ENCODE measurements at places on chromosomes 5 and 9.

- no peak for DNase-seq
Measured at GRCh38 chr5:138353560-138354080, 1.1 kb downstream of the KDM3B start.

- no peak for DNase-seq
Measured at GRCh38 chr5:148012801-148013200, 51.0 kb upstream of the SPINK5 start.

GRCh38 chr5:126004636-126005035 is 418.6 kb upstream of the GRAMD2B start:
- DNase-seq, result no peak

DNA sequence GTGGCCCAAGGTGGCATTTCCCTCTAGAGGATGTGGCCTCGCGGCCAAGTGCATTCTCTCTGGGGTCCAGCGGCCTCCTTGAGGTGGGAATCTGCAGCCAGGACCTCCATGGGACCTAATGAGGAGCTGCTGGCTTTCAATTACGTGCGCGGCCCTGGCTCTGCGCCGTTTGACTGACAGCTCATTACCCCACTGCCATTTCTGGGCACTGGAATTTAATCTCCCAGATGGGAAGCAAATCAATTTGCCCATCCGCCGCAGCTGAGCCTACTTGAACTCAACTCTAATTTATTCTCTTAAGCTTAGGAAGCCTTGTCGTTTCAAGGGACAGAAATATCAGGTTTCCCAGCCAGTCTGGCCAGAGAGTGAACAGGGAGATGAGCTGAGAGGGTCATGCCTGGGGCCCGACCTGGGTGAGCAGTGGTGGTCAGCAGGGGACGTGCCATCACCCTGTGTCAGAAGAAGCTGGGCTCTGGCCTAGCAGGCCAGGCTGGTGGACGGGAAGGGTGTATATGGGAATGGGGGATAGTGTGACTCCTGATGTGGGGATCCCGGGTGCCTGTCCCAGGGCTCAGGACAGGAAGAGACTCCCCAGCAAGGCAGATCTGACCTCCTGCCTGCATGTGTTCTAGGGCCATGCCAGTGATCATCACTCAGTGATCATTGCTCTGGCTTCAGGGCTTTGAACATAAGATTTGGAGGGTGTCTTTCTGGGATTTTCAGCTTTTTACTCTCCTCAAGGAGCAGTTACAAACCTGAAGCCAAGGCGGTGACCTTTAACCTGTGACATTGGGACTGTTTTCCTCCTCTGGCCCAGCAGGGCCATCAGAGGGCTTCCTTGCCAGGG is 69.7 kb downstream of the MACROH2A1 start:
- no peak for DNase-seq

GRCh38 chr9:85283421-85283820 is 458.3 kb downstream of the AGTPBP1 start:
- no peak for DNase-seq

GRCh38 chr5:147176422-147176821 is 58.4 kb upstream of the STK32A start:
- DNase-seq, result no peak

- no peak for DNase-seq
Measured at GRCh38 chr9:133489253-133490190, 10.6 kb upstream of the SLC2A6 start.

GRCh38 chr5:179131886-179132585 is 71.9 kb downstream of the ZNF354C start:
- no peak for DNase-seq

DNA sequence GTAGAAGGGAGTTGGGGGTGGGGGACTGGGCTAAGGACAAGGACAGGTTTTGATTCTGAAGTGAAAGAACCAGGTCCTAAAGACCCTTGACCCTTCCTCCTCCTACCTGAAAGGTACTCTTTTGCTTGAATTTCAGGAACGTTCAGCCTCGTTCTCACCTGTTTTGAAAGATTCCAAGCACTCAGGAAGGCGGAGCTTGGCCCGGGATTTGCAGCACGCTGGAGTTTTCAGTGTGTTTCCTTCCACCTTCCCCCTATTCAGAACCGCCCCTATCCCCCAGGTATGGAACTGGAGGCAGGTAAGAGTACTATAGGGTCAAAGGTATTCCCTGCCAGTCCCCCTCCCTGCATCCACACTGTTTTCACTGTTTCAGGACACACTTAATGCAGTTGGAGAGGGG is 7.1 kb downstream of the EGR1 start:
- DNase-seq, result no peak

DNA sequence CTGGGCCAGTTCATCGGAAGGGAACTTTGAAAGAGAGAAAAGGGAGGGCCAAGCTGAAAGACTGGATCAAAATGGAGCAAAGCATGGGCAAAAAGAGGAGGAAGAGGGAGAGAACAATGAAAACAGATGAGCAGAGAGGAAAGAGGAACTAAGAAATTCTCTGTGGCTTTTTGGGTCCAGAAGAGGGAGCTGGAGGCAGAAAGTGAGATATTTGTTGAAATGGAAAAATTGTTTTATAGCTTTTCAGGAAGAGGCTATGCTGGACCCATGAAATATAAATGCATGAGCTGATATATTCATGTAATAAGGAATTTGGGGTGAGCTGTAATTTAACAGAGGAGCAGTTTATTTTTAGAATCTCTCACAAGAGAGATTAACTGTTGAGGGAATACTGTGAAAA is 457.3 kb downstream of the DMAC1 start:
- no peak for DNase-seq

DNA sequence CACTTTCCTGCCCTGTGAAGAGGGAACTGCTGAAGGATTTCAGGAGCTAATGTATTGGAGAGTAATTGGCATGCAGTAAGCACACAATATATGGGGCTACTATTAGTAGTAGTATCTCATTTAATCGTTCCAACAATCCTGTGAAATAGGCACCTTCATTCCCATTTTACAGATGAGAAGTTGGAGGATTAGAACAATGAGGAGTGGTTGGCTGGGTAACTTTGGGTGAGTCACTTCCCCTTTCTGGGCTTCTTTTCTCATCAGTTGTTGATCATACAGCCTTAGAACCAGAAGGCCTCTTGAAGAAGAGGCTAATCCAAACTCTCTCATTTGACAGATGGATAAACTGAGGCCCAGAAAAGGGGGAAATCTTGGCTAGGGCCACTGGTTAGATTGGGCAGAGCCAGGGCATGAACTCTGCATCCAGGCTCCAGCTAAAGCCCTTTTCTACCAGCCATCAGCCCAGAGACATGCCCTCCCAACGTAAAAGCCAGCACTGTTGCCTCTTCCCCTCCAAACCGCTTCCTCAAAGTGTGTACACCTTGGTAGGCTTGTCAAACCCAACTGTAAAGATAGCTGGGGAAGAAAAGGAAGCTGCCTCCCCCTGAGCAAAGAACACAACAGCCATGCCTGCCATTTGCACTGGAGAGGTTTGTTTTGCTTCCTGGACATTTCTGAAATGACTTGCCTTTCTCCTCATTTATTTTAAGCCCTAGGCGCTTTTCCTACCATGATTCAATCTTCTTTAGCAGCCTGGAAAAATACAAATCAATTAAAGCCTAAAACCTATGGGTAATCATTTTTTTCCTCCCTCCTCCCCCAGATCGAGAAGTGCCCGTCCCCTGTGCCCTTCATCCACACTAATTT is 992 bp downstream of the SPACA9 start:
- DNase-seq, result no peak

- DNase-seq, result no peak
Measured at GRCh38 chr5:1125030-1125357, 13.1 kb upstream of the SLC12A7 start.

Measured in CD4-positive, alpha-beta T cell treated with Interleukin-17A for 4 hours (primary cell).